Amniotic stem cell (primary cell): ENCODE measurements at places on chromosomes 5 and 9.

- DNase-seq: no peak
Measured at GRCh38 chr9:124183772-124184171, 74.0 kb upstream of the NEK6 start.

- no peak for DNase-seq
Measured at GRCh38 chr9:21268347-21268657, 28.5 kb upstream of the IFNA14 start.

DNA sequence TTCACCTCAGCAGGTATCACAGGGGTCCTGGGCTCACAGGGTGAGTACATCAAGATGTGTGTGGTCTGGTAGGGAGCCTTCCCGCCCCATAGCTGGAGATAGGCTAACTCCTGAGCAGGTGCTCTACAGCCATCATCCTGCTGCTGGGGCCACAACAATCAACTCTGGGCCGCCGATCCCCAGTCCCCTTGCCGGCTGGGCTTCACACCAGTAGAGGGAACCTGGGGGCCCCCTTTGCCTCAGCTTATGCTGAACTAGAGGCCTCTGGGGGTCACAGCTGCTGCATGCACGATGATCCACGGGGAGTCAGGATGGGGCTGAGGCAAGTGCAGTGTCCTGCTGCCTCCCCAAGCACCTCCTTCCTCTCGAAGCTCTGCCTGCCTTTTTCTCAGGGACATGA is 46.5 kb downstream of the IRF1 start:
- DNase-seq: no peak

- DNase-seq: no peak
Measured at GRCh38 chr9:129121483-129121882, 10.3 kb downstream of the PTPA start.

GRCh38 chr5:61802456-61802855 is 470.4 kb downstream of the ZSWIM6 start:
- no peak for DNase-seq

DNA sequence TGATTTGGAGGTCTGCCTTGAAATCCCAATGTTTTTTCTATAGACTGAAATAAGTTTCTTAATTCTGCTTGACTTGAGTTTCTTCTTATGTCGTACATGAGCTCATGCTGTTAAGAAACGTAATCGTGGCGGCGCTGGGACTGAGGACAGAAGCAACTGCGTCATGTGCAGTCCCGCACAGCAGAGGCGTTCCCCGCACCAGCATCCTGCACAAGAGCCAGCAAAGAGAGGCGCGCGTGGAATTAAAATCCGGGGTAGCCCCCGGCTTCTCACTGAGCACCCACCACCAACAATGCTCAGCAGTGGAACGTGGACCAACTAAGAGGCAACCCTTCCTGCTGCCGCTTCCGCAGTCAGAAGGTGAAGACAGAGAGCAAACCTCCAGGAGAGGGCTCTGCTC is 496.2 kb upstream of the ADAMTS16 start:
- DNase-seq: no peak

GRCh38 chr9:89879276-89879675 is 274.5 kb downstream of the GADD45G start:
- DNase-seq: no peak

DNA sequence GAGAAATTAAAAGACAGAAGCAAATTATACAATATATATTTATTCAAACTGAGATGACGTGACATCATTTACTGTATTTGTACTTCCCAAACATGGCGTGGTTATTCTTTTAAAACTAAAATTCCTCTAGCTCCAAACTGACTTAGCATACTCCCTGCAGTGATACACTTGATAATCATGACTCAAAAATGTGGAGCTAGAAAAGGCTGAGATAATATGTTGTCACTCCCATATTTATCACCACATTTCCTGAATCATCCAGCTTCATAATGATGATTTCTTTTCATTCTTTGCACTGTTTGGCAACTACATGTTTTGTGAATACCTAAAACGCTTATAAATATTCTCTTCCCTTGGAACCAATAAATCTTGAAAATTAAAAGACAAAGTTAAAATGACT is 341.0 kb downstream of the EBF1 start:
- no peak for DNase-seq

DNA sequence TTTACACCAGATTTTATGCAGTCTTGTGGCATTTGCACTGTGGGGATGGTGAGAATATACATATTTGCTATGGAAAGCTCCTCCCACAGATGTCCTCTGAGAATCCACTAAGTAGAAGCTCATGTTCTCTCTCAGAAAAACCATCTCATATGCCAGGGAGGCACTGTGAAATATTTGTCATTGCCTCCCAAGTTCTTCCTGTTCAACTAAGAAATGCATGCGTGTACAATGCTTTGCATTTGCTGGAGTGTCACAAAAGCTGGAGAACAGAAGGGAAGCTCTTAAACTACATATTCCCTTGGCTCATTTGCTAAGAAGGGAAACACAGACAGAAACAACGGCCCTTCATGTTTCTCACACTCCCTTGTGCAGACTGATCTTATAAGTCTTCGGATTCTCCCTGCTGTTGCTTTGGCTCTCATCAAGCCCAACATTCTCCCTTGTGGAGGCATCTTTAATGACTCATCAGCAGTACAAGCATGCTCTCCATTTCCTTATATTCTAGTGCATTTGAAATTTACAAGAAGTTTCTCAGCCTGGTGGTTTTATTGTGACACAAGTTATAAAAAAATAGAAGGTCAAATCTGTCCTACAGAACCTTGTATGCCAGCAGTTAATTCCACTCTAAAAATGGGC is 220.6 kb downstream of the TRIM36 start:
- no peak for DNase-seq

GRCh38 chr9:101158361-101158760 is 129.8 kb downstream of the PLPPR1 start:
- DNase-seq: no peak

DNA sequence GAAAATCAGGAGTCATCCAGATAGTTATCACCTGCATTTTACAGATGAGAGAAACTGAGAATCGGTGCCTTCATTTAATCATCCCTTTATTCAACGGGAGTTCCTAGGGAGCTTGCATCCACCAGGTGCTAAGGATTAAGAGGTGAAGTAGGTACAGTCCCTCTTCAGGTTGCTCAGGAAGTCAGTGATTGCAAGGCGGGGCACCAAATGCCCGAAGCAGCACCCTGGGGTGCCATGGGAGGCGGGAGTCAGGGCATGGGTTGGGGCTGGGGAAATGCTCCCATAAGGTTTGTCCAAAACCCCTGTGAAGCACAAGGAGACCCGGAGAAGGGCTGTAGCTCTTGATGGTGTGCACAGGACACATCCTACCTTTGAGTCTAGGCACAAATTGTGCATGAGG is 98.8 kb upstream of the KLF4 start:
- DNase-seq: no peak

DNA sequence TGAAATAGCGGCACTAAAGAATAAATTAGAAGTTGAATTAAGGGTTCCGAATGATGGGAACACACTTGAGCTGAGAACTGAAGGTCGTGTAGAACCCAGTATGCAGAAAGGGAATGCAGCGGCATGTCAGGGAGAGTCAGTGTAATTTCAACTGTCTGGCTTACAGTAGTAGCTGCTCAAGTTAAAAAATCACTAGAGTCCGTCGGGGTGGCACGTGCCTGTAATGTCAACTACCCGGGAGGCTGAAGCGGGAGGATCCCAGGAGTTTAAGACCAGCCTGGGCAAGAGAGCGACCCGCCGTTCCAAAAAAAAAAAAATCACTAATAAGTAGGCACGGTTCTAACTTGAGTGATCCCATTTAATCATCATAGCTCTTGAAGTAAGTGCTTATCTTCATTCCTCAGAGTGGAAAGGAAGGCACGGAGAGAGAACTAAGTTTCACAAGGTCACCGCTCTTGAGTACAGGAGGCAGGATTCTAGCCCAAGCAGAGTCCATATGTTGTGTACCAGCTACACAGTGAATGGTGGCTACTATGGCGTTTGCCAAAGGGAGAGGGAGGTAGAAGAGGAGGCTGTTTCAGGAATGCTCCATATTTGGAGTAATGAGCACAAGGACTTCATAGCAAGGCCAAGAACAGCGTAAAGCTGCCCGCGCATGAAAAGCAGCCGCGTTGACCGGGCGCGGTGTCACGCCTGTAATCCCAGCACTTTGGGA is 831 bp downstream of the RMRP start:
- DNase-seq: no peak

DNA sequence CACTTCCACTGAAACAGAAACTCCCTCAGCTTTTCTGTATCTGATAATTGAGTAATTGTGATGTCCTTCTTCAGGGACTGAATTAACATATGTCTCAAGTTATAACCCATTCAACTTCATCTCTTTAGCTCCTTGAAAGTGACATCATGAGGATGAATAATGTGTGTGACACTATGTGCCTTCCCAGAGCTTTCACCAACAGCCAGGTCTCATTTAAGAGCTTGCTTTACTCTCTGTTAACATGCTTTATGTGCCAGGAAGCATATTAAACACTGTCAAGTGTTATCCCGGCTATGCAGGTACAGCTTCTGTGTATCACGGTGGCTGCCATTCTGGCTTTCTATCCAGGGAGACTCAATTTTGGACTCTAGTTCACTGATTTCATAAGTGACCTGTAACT is 799.9 kb downstream of the CDH12 start:
- DNase-seq: no peak
